Left kidney (tissue), 8 donors: ENCODE measurements at places on chromosomes 13 and 19. TPM values are rescaled to one million over a fixed set of nuclear protein-coding genes. Genes with fewer than 3 reads are reported as not detected.

SIGLECL1 gene
- not detected for polyA plus RNA-seq

CGB3 gene
- polyA plus RNA-seq = not detected

NDUFA7 gene
- 43.6 TPM for polyA plus RNA-seq

SYT5 gene
- 0.30 TPM for polyA plus RNA-seq

GFY gene
- polyA plus RNA-seq = not detected

FBXO17 gene
- polyA plus RNA-seq = 88.0 TPM

- DNase-seq = no peak
Observed at GRCh38 chr13:99425485-99426341, 75.6 kb upstream of the TM9SF2 start.

DNA sequence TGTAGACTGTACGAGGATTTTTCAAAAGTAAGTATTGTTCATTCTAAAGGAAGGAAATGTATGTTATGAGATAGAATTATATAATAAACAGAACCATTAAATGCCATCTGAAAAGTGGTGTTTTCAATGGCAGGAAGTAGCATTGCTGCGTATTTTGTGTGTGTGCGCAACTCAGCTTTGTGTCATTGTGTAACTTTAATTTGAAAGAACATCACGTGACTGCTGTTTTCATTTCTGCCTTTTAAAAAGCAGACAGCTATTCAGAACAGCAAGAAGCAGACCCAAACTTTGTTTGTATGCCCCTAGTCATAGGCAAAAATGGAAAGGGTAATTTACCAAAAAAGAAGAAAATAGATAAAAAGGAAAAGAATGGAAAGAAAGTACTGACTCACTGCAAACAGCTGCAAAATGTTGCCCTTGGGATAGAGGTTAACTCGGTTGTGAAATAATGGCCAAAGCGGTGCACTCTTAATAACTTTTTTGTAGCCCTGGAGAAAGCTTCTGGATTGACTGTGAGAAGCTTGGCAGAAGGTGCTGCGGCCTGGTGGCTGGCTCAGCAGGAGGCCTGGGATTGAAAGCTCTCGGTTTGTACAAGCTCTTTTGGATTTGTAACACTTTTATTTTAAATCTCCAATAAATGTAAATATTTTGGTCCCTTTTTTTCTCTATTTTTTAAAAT is 97.3 kb downstream of the GGACT start:
- DNase-seq = no peak

- DNase-seq = no peak
Observed at GRCh38 chr19:43469160-43469480, 3.7 kb upstream of the LYPD3 start.

GRCh38 chr19:3457528-3458228 is 22.6 kb downstream of the SMIM24 start:
- no peak for DNase-seq

DNA sequence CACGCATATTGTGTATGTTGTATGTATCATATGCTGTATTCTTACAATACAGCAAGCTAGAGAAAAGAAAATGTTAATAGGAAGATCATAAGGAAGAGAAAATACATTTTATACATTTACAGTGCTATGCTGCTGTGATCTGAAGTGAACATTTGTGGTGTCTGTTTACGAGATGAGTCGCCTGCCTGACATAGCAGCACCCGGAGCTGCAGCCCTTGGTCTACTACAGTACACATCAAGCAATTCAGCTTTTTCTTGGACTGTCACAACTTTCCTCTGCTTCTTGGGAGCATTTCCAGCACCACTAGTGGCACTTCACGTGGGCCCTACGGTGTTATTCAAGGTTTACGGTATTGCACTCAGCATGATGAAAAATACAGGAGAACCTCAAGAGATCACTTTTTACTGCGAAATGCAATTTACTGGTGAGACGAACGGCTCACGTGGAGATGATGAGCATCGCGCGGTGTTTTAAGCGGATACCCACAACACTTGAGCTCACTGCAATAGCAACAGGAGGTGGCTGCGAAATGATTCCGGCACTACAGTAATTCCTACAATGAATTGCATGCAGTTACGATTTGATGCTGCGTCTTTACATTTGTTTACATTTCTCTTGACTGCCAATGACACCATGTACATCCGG is 308.4 kb downstream of the FGF9 start:
- DNase-seq = no peak

- DNase-seq = no peak
Observed at GRCh38 chr13:59024434-59024833, 1139.3 kb downstream of the DIAPH3 start.

GRCh38 chr19:18205200-18205892 is 1.5 kb upstream of the RAB3A start:
- peak; percentile 85 for DNase-seq

DNA sequence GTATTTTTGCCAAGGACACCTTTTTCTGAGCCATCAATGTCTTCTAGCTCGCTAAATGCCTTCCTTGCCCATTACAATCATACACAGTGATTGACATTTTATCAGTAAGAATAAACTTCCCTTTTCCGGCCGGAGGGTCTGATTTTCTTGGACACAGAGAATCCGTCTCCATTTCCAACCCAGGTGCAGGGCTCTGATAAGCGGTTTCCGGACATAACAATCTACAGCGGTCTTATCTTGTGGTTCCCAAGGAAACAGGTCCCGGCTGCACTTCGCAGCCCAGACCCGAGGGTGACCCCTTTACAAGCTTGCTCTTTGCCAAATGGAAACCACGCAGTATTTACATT is 5.1 kb upstream of the ZNF77 start:
- no peak for DNase-seq

DNA sequence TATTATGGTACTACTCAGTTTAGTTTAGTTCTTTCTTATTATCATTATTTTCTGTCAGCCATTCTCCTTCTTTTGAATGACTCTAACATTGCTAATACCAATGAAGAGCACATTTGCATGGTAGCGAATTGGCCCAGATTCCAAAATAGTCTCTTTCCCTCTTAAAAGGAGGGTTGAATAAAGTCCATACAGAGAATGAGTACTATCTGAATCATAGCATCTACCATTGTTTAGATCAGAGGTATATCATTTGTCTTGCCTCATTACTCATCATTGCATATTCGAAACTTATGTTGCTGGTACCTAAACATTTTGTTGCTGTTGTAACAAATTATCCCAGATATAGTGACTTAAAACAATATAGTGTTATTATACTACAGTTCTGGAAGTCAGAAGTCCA is 1235.3 kb upstream of the ATXN8OS start:
- DNase-seq = no peak

- no peak for DNase-seq
Observed at GRCh38 chr13:60075850-60076249, 87.9 kb downstream of the DIAPH3 start.
